A549 treated with CpdA at 1 μM for 4 hours (cell line): ENCODE measurements at places on chromosomes 6 and 20. TPM values are rescaled to one million over a fixed set of nuclear protein-coding genes. Genes with fewer than 3 reads are reported as not detected.

NFATC2 gene
- 6.4 to 8.7 TPM (median 7.7 TPM) in 5 replicates for total RNA-seq

CST4 gene
- not detected in 5 replicates for total RNA-seq

TENT5A gene
- 0.80 to 1.3 TPM (median 0.97 TPM) in 5 replicates for total RNA-seq

CCM2L gene
- total RNA-seq = 0.42 to 0.92 TPM (median 0.50 TPM) in 5 replicates

MLIP gene
- total RNA-seq = not detected in 5 replicates

GATA5 gene
- 0.58 to 0.93 TPM (median 0.69 TPM) in 5 replicates for total RNA-seq
